GM12878 (cell line): ENCODE measurements at places on chromosomes 7 and 10. TPM values are rescaled to one million over a fixed set of nuclear protein-coding genes. Genes with fewer than 3 reads are reported as not detected.

GRCh38 chr7:74093671-74094223, 10.1 kb downstream of the LIMK1 start:
- DNase-seq = no peak

GRCh38 chr7:148828965-148829364, 55.1 kb downstream of the EZH2 start:
- no peak for DNase-seq

DNA sequence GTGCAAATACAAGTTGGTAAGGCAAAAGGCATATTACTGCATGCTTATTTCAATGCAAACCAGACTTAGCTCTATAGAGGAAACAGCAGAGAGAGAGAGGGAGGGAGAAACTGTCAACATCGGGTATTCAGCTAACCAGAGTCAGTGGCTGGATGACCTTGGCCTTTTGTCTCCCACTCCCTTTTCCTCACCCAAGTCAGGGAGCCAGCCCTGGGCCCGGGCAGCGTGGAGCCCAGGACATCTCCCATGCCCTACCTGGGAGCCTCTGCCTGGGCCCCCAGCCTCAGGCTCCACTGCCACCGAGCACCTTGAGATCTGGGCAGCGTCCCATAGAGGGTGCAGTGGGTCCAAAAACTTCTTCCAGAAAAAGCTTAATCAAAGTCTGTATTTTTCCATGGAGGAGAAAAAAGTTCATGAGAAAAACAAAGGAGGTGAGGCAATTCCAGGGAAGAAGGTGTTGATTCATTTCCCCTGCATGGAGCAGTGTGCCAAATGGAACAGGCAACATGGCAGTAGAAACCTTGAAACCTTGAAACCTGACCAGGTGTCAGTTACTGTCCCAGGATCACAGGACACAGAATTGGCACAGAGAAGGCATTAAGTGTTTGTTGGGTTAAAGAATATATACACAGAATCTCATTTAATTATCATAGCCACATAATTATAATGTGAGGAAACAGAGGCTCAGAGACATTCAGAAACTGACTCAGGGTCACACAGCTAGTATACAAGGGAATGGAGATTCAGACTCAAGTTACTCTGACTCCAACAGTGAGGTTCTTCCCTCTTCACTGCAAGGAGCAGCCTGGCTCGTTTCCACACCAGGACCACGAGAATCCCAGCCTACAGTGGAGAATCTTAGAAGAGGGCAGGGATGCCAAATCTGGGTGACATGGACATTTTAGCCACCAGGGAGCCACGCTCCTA, 5.8 kb upstream of the NCOA4 start:
- DNase-seq = no peak

DNA sequence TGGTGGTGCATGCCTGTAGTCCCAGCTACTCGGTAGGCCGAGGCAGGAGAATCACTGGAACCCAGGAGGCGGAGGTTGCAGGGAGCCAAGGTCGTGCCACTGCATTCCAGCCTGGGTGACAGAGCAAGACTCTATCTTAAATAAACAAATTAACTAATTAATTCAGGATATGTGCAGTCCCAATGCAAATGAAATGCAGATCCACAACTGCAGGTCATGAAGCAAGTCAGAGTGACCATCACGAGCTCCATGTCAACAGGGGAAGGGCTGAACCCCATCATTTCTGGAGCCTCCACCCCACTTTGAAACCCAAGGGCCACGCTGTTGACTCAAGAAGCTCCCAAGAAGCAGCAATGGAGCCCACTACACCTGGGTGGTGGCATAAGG, 115.4 kb downstream of the LARP4B start:
- DNase-seq = no peak

DNA sequence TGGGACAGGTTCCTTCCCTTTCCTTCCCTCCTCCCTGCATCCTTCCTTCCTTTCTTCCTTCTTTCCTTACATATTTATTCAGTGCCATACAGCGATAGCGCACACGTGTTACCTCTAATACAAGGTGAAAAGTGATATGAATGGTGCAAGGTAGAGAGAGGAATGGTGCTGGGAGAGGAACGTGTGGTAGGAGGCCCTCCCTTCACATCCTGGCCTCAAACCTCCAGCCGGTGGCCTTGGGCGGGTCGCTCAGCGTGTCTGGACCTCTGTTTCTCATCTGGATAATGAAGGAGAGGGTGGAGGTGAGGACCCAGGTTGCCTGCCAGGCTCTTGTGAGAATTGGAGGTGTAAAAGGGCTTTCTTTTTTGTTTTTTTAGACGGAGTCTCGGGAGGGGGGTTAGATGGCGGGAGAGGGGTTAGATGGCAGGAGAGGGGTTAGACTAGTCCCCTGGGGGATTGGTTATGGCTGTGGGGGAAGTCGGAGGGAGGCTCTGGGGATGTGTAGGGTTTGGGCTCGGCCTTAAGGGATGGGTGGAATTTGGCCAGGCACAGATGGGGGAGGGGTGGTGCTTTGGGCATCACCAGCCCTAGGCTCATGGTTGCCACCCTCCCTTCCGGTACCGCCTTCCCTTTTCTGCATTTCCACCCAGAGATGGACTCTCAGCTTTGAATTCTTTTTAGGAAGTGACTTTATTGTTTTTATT, 14.9 kb downstream of the CHST3 start:
- no peak for DNase-seq

CEP55 gene
- 37.5 and 38.7 TPM in 2 replicates for total RNA-seq

POLR2J2 gene
- total RNA-seq = 6.7 and 11.4 TPM in 2 replicates

- DNase-seq = no peak
Observed at GRCh38 chr7:139294951-139295575, 46.1 kb upstream of the FMC1 start.

- no peak for DNase-seq
Observed at GRCh38 chr10:63467841-63468240, 2.1 kb upstream of the JMJD1C start.

HABP2 gene
- total RNA-seq = 0.13 and 0.16 TPM in 2 replicates

- DNase-seq = no peak
Observed at GRCh38 chr10:132421847-132422751, 25.1 kb downstream of the PWWP2B start.

DNA sequence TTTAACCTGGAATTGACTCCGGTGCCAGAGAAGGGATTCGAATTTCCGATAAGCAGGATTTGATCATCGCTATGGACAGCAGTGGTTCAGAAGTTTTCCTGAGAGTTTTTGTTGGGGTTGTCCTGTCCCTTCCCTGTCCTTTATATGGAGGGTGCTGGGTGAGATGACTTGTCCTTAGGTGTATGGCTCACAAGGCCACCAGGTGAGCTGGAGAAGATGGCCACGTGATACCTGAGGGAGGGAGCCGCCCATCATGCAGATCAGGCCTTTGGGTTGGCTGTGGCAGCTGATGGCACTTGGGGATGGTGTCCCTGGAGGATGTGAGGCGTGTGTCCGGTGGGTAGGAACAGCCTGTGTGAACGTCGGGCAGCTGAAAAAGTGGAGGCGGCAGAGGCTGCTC, 187.7 kb downstream of the PTPN20 start:
- DNase-seq = no peak

GRCh38 chr10:29923416-29923965, 135.9 kb downstream of the JCAD start:
- no peak for DNase-seq

- DNase-seq = no peak
Observed at GRCh38 chr10:7008645-7009044, 402.2 kb downstream of the SFMBT2 start.

- no peak for DNase-seq
Observed at GRCh38 chr10:104706886-104707285, 65.8 kb downstream of the SORCS3 start.

- no peak for DNase-seq
Observed at GRCh38 chr7:12130609-12131008, 80.5 kb upstream of the TMEM106B start.

DNA sequence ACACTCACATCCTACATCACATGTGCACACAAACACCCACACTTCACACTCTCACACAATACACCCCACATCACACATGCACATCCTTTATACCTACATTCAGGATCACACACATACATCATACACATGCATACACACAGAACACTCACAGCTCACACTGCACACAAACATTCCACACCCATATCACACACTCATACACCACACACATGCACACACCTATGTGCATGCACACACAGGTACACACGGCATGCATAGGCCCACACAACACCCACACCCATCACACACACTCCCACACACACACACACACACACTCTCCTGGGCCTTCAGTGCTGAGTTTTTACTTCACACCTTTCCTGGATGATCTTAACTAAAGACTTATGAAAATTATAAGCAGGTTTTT, 220.5 kb downstream of the DNAJB6 start:
- no peak for DNase-seq

CYP3A4 gene
- total RNA-seq = 0.11 and 0.21 TPM in 2 replicates

DNA sequence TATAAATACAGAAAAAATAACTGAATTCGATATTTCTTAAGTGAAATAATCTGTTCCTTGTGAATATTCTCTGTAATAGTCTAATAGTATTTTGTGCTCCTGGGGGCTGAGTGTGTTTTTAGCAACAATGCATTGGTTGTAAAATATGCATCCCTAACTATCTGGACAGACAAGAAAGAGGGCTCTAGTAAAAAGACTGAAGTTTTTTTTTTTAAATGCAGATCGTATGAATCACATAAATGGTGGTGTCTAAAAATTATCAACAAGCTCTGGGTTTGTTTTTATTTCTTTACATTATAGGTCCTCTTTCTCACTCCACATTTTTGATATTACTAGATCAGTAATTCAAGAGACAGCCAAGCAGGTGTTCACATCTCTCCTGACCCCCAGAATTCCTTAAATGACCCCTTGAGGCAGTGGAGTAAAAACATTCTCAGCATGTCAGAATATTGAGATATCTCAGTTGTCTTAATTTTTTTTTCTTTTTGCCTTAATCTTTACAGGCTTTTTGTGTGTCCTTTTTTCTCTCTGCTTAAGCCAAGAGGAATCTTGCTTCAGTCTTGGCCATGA, 18.2 kb downstream of the ARID5B start:
- DNase-seq = no peak

- DNase-seq = no peak
Observed at GRCh38 chr7:4269746-4270145, 412.3 kb upstream of the FOXK1 start.

CDK13 gene
- 30.9 and 35.2 TPM in 2 replicates for total RNA-seq

DNA sequence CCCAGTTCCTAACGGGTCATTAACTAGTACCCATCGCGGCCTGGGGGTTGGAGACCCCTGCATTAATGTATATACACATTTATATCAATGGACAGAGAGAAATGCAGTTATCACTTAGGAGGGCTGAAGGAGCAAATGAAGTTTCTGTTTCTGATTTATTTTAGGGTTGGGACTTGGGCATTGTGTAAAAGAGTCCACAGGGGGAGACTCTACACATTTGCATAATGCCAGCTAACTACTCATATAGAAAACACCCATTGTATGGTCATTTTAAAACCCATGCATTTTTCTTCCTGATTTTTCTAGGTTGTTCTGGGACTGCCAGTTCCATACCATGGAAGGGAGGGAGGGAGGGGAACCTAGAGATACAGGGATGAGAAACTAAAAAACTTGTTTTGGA, 23.5 kb downstream of the BCCIP start:
- DNase-seq = no peak

ADAM8 gene
- total RNA-seq = 86.1 and 92.7 TPM in 2 replicates

WDR86 gene
- not detected in 2 replicates for total RNA-seq

DNA sequence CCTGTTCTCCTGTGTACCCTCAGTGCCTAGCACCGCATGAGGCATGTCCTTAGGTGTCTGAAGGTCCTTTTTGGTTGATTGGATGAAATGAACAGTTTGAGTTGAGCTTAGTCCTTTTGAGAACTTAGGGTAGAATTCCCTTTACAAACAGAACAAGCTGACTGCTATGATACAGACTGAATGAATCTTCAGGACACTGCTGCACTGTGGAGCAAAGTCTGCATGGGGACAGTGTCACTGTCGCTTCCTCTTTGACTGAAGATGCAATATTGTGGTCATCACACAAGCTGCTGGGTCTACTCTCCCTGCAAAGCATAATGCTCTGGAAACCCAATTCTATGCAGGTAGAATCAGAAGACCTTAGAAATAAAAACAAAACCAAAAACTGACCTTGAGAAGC, 8.6 kb upstream of the PLAU start:
- no peak for DNase-seq

GRCh38 chr10:44306762-44307161, 78.1 kb downstream of the CXCL12 start:
- DNase-seq = no peak

- DNase-seq = no peak
Observed at GRCh38 chr10:5944389-5945189, 32.8 kb downstream of the IL15RA start.

USP6NL gene
- total RNA-seq = 25.0 and 27.7 TPM in 2 replicates

GRCh38 chr10:130778166-130778545, 533.4 kb downstream of the TCERG1L start:
- no peak for DNase-seq

GCC1 gene
- total RNA-seq = 14.7 and 14.9 TPM in 2 replicates

GRCh38 chr10:124029559-124029958, 63.8 kb downstream of the CHST15 start:
- no peak for DNase-seq

FAM237B gene
- not detected in 2 replicates for total RNA-seq

SUN3 gene
- total RNA-seq = not detected in 2 replicates

- no peak for DNase-seq
Observed at GRCh38 chr7:151506901-151507382, 12.8 kb downstream of the RHEB start.

DNA sequence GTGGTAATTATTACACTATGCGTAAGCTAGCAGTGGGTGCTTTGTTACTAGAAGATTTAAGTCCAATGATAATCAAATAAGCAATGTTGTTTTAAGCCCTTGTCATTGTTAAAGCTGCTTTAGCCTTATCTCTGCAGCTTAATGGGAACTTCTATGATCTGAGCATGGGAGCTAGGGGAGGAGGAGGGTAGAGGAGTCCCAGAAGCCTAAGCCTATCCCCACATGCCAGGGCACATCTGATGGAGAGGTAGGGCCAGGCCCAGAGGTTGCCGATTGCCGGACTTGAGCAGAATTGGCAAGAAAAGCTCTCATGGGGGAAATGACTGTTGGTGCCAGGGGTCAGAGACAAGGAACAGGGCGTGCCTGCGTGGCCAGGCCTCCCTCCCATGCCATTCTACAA, 13.4 kb downstream of the CUBN start:
- no peak for DNase-seq

POLR3A gene
- total RNA-seq = 16.8 and 20.4 TPM in 2 replicates

ELFN1 gene
- not detected in 2 replicates for total RNA-seq

DNA sequence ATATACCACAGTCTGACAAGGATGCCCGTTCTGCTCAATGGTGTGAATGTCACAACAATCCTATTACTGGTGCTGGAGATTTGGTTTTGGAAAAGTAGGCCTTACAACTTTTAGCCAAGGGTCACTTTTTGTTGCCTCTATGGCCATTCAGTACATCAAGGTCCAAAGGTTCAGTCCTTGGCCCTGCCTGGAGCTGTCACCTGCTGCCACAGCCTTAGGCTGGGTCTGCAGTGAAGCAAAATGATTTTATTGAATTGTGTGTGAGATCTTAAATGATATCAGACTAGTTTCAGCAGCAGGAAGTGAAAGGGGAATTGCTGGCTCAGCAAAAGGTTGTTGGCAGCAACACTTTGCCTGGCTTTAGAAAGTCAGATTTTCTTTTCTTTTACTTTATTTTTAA, 427.6 kb downstream of the THSD7A start:
- no peak for DNase-seq

IKZF1 gene
- 125 and 131 TPM in 2 replicates for total RNA-seq

- DNase-seq = no peak
Observed at GRCh38 chr10:77253147-77253545, 384.5 kb downstream of the KCNMA1 start.
